ENCODE measurements at places on chromosomes 7 and 10.

GRCh38 chr7:69864822-69865221, 266.5 kb downstream of the AUTS2 start:
- no peak for DNase-seq

- DNase-seq = no peak
These were observed 1.2 kb upstream of the CHAT start for GRCh38 chr10:49612513-49613164.

DNA sequence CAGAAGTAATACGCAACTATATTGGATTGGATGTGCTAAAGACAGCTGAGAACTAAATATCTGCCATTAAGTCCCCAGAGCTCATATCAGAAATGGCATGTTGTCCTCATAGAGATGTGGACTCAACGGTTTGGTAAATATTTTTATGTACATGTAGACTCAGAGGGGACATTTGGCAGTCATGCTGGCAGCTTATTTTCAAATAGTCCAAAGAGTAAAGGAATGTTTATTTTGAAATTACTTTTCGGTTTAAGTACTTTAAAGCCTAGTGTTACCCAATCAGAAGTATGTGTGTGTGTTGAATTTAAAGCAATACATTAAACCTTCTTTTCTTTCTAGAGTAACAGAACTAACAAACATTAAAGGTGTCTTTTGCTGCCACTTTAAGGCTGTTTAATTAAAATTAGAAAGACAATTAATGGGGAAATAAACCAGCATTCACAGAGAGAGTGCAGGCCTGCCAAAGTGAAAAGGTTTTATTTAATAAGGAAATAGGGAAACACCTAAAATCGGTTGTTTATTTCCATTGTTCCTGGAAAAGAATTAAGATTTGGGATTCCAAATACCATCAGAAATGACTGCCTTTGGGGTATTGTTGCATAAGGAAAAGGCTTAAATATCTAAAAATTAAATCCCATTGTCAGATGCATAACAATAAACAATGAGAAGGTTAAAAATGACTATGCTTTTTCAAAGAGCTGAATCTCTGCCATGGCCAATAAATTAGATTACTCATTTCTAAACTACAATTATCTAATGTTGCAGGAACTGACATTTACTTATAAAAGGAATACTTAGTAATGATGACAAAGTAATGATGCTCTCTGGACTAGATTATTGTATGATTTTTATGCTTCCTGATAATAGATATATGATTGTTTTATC, 113.4 kb upstream of the AHR start:
- DNase-seq = no peak

- DNase-seq = no peak
These were observed 132.0 kb upstream of the FOXK1 start for GRCh38 chr7:4550117-4550516.

DNA sequence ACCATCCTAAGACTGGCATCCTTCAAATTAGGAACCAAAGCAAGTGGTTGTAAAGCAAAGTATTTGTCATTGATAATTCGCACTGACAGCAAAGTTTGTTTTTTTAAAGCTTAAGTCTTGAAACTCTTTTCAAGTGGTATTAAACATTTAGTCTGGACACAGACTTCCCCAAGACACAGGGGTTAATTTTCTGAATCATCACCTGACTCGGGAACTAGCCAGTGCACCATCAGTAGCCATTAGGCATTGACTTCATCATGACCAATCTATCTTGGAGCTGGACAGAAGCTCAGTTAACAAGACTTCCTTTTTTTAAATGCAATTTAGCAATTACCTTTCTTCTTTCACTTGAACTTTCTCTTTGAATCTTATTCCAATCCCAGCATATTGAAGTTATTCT, 210.6 kb downstream of the ZNF365 start:
- no peak for DNase-seq

- DNase-seq = no peak
These were observed 351.2 kb downstream of the DGKB start for GRCh38 chr7:14551310-14551709.

GRCh38 chr7:18096087-18096486, 68.4 kb upstream of the PRPS1L1 start:
- no peak for DNase-seq

DNA sequence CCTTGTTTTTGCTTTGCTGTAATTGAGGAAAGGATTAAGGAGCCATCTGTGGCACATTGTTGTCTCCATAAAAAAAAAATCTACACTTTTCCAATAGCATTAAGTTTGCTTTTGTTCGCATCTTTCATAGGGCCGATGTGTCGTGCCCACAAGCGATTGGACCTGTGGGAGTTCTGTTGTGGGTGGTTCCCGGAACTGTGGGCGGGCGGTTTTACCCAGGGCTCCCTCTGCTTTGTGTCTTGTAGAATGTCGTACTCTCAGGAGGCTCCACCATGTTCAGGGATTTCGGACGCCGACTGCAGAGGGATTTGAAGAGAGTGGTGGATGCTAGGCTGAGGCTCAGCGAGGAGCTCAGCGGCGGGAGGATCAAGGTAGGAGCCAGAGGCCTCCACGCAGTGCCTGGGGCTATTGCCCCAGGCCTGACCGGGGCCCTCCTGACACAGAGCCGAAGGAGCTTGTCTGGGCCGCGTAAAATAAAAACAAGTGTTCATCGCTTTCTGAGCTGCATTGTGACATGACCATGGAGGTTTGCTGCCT, 92.4 kb downstream of the ACTR3B start:
- no peak for DNase-seq

DNA sequence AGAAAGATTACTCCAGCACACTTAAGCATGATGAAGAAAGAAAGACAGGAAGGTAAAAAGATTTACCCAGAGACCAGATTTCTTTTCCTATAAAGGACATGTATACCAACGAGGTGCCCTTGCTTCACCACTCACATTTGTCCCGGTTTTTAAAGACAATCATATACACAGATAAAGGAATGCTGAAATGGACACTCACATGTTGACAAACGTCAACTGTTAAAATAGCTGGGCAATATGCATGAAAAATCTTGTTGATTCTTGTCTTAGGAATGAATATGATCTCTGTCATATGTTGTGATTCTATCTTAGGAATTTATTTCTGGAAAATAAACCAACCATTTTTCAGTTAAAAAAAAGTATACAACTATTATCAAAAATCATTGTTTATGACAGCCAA, 158.2 kb downstream of the SRPK2 start:
- DNase-seq = peak; percentile 90

DNA sequence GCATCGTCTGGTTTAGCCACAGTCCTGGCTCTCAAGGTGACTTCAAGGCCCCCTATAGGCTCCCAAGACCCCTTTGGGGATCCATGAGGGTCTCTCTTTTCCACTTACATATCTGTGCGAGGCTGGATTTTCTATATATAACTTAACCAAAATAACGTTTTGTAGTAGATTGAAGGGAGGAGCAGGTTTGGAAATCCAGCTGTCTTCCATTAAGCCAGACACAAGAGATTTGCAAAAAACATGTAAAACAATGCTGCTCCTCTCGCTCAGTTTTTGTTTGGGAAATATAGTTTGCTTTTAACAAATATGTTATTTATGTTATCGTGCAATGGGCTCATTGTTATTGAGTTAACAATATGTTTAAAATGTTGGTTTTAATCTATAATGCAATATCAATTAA, 811.2 kb downstream of the TYW1 start:
- no peak for DNase-seq

DNA sequence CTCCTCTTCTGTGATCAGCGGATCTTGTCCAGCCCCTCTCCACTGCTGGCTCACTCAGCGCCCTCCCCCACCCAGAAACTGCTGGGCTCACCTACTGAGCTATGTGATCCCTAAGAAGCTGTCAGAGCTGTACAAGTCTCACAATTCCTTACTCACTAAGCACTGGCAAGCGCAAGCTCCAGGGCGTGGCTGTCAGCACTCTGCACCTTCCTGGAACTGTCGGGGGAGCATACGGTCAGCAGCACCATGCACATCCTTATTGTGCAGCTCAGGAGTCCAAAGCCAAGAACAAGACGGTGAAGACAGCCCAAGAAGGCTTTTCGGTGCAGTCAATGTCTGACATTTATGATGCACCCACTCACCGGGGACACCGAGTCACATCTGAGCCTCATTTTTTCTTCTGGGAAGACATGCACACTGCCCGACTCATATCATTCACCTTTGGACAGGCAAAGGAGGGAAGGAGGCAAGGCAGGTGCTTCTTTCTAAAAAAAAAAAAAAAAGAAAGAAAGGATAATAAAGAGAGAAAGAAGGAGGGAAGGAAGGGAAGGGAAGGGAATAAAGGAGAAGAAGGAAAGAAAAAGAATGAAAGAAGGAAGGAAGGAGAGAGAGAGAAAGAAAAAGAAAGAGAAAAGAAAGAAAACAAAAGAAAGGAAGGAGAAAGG, 56.3 kb downstream of the ASB13 start:
- DNase-seq = peak; percentile 84

DNA sequence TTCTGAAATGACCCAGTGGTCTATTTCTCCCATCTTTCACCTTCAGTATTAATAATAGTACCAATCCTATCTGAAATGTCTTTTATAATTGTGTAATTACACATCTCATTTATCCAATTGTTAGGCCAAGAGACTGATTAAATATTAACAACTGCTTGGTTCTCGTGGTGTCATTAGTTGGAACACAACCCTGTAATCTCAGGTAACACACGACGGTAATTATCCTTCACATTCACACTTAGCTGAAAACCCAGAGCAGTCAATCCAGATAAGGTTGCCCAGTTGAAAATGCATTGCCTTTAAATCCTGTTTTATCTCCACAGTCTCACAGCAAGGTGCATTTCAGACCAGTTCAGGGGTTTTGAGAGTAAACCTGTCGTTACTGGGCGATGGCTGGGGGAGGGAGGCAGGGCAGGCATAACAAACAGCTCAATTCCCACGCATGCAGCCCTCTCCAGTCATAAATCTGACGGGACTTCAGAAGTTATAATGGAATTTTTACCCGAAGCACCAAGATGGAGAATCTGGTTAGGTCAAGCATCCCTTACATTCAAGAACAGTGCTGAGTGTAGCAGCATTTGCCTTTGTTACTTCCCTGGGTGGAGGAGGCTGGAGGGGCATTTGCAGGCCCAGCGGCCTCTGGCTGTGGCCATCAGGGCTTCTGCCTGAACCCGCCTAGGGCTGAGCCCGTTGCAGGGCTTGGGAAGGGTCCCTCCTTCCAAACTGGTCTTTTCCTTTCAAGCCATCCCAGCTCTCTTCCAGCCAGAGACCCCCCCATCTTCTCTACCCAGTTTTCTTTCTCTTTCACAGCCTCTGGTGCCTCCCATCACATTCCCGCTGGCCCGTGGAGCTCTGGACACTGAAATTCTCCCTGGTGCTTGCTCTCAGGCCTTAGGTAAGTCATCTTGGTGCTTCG, 201.0 kb upstream of the LYZL2 start:
- no peak for DNase-seq
